Stimulated activated CD4-positive, alpha-beta T cell treated with anti-CD3 and anti-CD28 coated beads, Interleukin-4, amount 100 ng/mL, for 4 hours (primary cell): ENCODE measurements at places on chromosomes 11 and 22.
A peak's percentile ranks its signal among the peaks of the same experiment; 100 is the strongest.

DNA sequence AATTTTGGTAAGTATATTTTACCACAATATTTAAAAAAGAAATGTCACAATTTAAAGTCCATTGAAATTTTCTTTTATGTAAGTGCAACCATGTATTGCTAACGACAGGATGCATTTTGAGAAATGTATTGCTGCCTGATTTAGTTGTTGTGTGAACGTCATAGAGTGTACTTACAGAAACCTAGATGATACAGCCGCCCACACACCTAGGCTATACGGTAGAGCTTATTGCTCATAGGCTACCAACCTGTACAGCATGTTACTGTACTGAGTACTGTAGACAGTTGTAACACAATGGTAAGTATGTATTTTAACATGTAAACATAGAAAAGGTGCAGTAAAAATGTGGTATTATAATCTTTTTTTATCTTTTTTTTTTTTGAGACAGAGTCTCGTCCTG, 48.1 kb downstream of the CBL start:
- peak; percentile 59 for DNase-seq

DNA sequence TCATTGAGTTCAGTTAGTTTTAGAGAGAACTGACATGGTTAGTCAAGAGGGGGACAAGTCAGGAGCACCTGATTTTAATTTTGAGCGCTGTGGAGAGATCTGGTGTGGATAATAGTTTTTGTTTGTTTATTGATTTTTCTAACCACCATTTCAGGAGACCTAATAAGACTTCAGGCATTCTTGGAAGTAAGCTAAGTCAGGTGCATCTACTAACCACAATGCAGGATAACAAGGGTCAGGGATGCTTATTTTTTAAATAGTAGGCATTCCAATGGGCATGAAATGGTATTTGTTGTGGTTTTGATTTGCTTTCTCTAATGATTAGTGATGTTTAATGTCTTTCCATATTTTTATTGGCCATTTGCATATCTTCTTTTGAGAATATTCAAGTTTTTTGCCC, 212.1 kb downstream of the NAV2 start:
- DNase-seq = no peak

- no peak for DNase-seq
Observed at GRCh38 chr11:61339490-61339878, 6.5 kb downstream of the TKFC start.

DNA sequence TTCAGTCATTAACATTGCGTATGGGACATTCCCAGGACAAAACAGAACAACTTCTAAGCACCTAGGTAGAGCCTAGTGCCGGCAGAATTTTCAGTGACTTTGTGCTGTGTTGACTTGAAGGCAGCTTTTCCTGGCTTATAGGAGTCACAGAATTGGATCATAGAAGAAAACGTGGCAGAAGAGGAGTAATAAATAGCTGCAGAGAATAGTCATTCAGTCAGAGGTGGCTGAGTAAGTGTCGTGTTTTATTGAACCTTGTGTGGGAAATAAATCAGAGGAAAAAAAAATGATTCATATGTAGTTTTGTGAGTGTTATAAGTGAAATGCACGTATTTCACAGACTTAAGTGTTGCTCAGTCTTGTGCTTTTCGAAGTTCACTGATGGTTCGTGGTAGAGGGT, 2.1 kb downstream of the BARX2 start:
- no peak for DNase-seq

DNA sequence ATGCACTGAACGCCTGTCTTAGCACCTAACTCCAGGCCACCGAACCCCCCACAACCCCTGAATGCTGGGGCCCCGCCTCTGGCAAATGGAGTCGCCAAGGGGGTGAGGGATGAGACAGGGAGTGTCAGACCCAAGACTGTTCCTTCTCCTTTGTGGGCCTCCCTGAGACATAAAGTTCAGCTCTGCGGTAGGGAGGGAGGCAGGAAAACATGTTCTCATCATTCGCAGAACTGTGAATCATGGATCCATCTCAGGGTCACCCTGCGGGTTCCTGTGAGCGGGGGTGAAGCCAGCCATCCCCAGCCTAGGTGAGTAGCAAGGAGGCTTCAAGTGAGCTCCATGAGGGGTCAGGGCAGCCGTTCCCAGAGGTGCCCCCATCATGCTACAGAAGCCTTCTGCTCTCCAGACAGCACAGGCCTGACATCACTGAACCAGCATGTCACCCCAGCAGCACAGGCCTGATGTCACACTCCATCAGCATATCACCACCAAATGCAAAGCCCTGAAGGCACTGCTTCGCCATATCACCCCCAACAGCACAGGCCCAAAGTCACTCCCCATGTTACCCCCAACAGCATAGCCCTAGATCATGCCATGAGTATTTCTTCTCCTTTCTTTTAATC, 27.2 kb downstream of the TMPRSS6 start:
- DNase-seq = no peak

DNA sequence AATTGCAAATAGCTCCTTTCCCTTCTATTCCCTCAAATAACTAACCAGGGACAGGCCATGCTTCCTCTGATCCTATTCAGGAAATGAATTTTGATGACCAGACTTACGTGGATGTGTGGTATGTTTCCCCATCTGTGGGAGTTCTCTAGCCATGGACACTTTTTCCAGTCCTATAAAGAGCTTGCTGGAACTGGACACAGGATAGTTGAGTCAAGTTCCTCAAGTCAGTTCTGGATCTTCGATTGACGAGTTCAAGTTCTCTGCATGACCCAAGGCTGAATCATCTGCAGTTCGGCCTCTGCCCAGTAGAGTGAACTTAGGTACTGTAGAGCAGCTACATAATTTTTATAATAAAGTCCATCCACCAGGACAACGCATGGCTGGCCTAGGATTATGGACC, 52.7 kb upstream of the CCND1 start:
- DNase-seq = no peak

DNA sequence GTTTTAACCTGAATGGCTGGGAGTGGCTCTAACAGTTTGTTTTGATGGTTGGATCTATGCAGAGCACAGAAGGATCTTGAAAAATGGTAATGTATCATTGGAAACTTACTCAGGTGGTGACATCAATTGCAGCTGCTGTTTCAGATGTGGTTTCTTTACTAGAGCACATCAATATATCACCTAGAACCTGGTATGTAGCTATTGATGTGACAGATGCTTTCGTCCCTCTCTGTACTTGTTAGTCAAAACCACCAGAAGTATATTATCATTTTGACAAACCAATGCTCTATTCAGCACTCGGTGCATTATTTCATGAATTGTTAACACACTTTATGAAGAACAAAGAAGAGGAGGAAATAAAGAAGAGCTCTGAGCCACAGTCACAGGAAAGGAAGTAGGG, 26.6 kb upstream of the SCN3B start:
- DNase-seq = no peak

DNA sequence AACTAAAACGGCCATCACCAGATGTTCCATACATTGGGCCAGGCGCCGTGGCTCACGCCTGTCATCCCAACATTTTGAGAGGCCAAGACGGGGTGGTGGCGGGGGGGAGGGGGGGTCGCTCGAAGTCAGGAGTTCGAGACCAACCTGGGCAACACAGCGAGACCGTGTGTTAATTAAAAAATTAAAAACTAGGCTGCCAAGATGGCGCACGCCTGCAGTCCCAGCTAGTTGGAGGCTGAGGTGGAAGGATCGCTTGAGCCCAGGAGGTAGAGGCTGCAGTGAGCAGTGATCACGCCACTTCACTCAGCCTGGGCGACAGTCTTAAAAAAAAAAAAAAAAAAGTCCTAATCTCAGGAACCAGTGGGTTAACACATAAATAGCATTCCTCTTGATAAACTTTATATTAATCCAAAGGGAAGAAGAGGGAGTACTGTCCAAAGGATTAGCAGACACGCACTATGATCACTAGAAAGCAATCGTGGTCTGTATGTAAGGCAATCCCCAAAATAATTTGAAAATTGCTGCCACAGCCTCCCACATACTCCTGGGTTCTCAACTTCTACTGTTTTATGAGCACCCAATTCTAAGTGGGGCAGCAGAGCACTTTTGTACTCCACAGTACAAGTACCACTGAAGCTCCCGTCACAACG, 604 bp downstream of the PUS3 start:
- no peak for DNase-seq

- no peak for DNase-seq
Observed at GRCh38 chr11:69818603-69819441, at the start of gene FGF3. Gene FGF3, minus strand, starts transcription at chr11:69819416. Its CDS starts 483 bp downstream, at chr11:69818933.

DNA sequence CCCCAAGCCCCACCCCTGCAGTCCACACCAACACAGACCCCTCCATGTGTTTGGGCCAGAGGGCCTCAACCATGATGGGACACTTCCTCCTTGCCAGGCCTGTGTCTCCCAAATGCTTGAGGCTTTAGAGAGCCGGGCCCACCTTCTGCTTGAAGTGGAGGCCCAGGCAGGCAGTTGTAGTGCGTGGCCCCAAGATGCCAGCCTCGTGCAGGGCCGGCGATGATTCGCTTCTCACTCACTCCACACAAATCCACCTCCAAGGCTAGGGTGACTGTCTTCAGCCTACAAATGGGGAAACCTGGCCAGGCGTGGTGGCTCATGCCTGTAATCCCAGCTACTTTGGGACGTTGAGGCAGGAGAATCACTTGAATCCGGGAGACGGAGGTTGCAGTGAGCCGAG, 5.7 kb downstream of the PRR5 start:
- no peak for DNase-seq

GRCh38 chr22:45026511-45026910, 16.7 kb upstream of the PHF21B start:
- DNase-seq = no peak

DNA sequence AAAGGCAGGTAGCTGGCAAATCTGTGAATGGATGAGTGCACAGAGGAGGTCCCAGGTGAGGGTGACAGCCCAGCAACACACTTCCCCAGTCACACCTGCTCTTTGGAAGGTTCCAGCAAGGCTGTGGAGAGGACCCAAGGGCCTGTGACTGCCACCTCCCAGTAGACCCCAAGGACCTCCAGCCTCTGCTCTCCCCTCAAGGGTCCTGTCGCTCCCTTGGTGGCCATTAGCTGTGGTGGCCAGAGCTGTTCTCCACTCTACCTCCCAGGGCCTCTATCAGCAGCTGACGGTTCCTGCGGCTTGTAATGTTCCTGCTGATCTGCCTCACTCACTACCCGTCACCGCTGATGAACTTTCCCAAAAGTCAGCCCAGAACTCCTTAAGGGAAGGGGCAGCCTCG, 93.0 kb downstream of the SWAP70 start:
- DNase-seq = no peak

GRCh38 chr11:95977534-95978174, 53.7 kb upstream of the MTMR2 start:
- DNase-seq = no peak

DNA sequence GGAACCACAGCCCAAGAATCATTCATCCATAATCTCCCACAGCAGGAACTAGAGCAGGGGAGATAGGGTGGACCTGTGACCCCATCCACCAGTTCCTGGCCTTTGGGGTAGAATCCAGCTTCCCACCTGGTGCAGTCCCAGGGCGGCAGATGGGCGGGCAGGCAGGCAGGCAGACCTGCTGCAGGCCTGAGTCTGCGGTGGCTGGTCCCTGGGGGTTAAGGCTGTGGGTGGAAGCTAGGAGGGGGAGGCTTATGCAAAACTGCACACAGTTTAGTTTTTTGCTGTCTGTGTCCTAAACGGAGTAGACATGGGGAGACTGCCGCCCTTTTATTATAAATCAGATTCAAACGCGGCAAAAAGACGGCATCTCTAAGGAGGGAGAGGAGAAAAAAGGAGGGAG, 4.5 kb upstream of the NEFH start:
- no peak for DNase-seq

GRCh38 chr22:24952837-24953383, 394 bp downstream of the KIAA1671 start:
- DNase-seq = no peak

DNA sequence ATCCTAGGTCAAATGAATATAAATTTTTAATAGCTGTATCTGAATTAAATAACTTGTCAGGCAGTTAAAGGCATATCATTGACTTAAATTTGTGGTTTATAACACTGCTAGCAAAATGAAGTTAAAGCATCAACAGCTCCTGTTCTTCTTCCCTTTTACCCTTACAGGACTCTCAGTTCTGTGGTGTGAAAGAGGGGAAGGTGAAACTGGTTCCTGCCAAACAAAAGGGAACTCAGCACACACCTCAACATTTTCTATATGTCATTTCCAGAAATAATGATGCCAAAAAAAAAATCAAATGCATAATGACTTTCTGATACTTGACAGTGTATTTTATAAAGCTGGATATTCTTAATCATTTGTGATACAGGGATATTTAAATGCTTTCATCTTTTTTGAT, 21.2 kb downstream of the ARL14EP start:
- DNase-seq = no peak

GRCh38 chr11:67279589-67280340, 9.3 kb upstream of the ANKRD13D start:
- DNase-seq = no peak

GRCh38 chr11:128471138-128471661, 116.2 kb downstream of the ETS1 start:
- peak; percentile 43 for DNase-seq

- DNase-seq = no peak
Observed at GRCh38 chr22:30140414-30140813, 60.1 kb downstream of the HORMAD2 start.

GRCh38 chr11:2199466-2200341, 28.1 kb upstream of the TH start:
- DNase-seq = no peak

- no peak for DNase-seq
Observed at GRCh38 chr11:10892250-10892649, 34.4 kb upstream of the ZBED5 start.

DNA sequence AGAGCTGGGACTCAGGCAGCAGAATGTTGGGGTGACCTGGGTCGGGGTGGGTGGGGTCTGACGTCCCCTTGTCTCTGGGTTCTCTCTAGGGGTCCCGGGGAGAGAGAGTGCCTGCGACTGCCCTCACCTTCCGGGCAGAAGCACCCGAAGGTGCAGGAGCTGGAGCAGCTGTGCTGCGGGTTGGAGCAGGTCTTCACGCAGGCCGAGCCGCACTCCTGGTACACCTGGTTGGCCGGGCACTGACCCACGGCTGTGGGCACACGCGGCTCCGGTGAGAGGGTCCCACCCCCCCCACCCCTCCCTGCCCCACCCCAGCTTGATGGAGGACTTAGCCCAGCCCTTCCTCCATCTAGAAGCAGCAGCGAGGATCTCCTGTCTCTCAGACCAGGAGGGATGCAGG, 6.4 kb downstream of the MUC6 start:
- no peak for DNase-seq

DNA sequence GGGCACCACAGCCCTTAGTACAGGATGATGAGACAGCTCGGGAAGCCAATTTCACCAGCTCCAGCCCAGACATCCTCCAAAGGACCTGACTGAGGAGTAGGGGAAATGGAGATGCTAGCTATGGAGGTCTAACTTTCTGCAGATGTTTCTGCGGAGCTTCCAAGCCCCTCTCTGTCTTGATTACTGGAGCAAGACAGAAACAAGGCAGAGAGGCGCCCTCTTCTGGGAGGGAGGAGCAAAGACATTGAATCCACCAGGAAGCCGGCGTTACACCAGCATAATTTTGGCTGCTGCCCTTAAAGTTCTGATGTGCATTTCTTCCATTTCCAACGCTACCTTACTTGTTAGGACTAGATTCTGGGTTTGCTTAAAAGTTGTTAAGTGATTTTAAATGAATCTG, 107.3 kb upstream of the HSD17B12 start:
- no peak for DNase-seq

- DNase-seq = no peak
Observed at GRCh38 chr11:126318574-126319373, 14.9 kb downstream of the DCPS start.

- no peak for DNase-seq
Observed at GRCh38 chr22:38431266-38432010, 23.6 kb downstream of the KCNJ4 start.
